ENCODE measurements at places on chromosomes 1 and 21. TPM values are rescaled to one million over a fixed set of nuclear protein-coding genes. Genes with fewer than 3 reads are reported as not detected.

DNA sequence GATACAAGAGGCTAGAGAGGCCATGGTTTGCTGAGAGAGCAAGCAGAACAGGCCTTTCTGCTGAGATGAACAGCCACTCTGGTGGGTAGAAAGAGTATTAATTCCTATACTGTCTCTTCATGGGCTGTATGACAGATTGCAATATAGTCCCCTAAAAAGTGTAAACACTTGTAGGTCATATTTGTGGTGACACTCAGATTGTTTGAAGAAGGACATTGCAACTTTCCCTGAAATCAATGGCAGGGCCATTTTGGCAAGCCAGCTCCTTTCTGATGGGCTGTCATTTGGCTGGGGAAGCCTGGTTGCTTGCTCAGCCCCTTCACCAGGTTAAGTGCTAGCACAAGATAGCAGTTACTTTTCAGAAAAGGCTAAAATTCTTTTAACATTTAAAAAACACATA lies 27.5 kb downstream of the RAB4A start:
- no peak for DNase-seq

DNA sequence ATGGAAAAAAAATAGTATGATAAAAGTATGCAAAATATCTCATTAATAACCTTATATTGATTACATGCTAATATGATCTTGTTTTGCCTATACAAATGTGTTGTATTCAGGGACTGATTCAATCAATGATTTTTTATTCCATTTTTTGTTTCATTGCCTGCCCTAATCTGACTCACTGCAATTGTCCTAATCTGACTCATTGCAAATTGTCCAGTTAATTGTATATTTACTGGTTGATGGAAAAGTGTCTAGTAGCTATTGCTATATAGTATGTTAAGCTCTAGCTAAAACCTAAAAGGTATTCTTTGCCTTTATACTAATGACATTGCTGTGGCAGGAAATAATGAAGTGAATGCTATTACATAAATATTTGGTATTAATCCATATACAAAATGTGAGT lies 728.9 kb upstream of the ZP4 start:
- DNase-seq = no peak

GPR153 gene
- polyA plus RNA-seq = 19.0 TPM

LRRC3 gene
- 18.8 TPM for polyA plus RNA-seq

SH2D1B gene
- polyA plus RNA-seq = 2.1 TPM

GRCh38 chr1:205920159-205920558 lies 23.1 kb downstream of the SLC26A9 start:
- no peak for DNase-seq

DNA sequence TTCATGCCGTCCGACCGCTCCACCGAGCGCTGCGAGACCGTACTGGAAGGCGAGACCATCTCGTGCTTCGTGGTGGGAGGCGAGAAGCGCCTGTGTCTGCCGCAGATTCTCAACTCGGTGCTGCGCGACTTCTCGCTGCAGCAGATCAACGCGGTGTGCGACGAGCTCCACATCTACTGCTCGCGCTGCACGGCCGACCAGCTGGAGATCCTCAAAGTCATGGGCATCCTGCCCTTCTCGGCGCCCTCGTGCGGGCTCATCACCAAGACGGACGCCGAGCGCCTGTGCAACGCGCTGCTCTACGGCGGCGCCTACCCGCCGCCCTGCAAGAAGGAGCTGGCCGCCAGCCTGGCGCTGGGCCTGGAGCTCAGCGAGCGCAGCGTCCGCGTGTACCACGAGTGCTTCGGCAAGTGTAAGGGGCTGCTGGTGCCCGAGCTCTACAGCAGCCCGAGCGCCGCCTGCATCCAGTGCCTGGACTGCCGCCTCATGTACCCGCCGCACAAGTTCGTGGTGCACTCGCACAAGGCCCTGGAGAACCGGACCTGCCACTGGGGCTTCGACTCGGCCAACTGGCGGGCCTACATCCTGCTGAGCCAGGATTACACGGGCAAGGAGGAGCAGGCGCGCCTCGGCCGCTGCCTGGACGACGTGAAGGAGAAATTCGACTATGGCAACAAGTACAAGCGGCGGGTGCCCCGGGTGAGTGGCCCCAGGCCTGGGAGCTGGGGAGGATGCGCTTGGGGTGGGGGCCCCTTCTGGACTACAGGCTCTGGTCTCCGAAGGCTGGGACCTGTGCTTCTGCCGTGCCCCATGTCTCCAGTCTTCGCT lies 1.1 kb downstream of the SKI start:
- peak; percentile 67 for DNase-seq

GPR89A gene
- polyA plus RNA-seq = 46.0 TPM

DNA sequence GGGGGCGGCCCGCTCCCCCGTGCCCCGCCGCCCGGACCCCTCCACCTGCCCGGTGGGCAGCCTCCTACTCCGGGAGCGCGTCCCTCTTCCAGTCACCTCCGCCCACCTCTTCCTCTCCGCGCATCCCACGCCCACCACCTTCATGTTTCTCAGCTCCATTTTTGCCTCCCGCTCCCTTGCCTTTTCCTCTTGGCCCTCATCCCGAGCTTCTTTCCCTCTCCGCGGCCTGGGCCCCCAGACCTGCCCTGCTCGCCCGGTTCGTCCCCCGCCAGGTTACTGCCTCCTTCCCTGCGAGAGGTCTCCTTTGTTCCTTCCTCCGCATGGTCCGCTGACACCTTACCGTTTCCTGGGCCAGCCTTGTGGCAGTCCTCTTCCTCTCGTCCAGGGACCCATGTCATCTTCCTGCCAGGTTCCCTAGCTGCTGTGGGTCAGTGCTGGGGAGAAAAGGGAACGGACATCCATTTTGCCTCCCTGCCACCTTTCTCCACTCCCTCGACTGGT lies 563 bp downstream of the QSOX1 start:
- DNase-seq = peak; percentile 34

- DNase-seq = no peak
Observed at GRCh38 chr1:234768171-234768568, 158.2 kb upstream of the IRF2BP2 start.

DNA sequence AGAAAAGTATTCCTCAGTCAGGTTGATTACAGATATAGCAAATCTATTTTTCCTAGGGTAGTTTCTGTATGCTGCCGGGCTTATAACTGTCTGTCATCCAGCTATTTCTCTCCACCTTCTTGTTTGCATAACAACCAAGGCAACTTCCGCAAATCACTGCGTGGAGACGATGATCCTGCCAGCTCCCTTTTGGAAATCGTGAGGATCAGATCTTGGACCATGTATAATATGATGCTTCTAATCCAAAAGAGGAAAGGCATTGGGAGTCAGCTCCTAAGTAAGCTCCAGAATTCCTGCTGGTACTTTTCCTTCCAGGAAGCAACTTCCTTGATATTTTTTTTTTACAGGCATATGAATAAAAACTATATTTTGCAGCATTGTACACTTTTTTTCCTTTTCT lies 445 bp upstream of the RGS4 start:
- no peak for DNase-seq

CA14 gene
- polyA plus RNA-seq = 0.81 TPM

SLC25A24 gene
- 34.5 TPM for polyA plus RNA-seq

GRCh38 chr1:235724730-235725129 lies 75.1 kb upstream of the GNG4 start:
- no peak for DNase-seq

FAM177B gene
- polyA plus RNA-seq = 5.5 TPM

GRCh38 chr1:58264462-58264861 lies 282.1 kb downstream of the OMA1 start:
- no peak for DNase-seq

- no peak for DNase-seq
Observed at GRCh38 chr21:36388835-36389234, 3.6 kb downstream of the CHAF1B start.

Measured in large intestine (tissue), 12 donors.